Activated CD4-positive, alpha-beta T cell treated with anti-CD3 and anti-CD28 coated beads, Interleukin-2, amount 50 U/mL, for 16 hours (primary cell): ENCODE measurements at places on chromosomes 3 and 15.

- no peak for DNase-seq
Measured at GRCh38 chr15:29121907-29122306, 147.7 kb downstream of the NSMCE3 start.

- no peak for DNase-seq
Measured at GRCh38 chr3:96213393-96213792, 601.0 kb upstream of the EPHA6 start.

DNA sequence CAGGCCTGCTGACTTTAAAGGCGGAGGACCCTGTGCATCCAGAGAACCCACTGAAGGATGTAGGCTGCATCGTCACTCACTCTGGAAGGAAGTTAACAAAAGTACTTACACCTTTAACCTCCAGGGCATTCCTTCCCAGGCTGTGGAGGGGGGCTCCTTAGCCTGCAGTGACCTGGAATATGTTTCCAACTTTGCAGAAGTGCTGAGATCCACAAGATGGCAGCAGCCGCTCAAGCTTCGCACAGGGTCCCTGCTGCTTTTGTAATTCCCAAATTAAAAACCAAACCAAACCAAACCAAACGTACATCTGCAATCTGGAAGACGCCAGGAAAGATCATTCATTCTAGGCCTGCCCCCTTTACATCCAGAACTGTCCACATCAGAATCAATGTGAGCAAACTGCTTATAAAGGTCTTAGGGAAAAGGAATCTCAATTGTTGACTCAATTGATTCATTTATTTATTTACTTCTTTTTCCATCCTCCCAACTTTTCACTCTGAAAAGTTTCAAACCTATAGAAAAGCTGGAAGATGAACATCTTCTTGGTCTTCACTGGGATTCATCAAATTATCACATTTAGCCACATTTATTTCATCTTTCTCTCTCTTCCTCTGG, 70.5 kb upstream of the KLHL25 start:
- peak; percentile 9 for DNase-seq

- DNase-seq = no peak
Measured at GRCh38 chr15:75648156-75649000, 666 bp downstream of the SNX33 start.

DNA sequence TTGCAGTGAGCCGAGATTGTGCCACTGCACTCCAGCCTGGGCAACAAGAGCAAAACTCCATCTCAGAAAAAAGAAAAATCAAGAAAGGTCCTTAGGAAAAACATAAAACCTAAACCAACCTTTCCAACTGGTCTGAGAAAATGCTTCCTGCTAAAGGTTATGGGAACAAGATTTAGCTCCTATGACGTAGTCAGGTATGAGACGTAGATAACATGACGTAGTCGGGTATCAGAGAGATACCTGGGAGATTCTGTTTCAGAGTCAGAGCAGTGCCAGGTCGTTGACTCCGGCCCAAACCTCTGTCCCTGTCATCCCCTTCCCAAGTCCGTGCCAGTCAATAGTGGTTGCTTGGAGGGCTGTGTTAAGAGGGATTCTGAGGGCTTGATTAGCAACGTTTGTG, 39.9 kb downstream of the LMCD1 start:
- DNase-seq = no peak

DNA sequence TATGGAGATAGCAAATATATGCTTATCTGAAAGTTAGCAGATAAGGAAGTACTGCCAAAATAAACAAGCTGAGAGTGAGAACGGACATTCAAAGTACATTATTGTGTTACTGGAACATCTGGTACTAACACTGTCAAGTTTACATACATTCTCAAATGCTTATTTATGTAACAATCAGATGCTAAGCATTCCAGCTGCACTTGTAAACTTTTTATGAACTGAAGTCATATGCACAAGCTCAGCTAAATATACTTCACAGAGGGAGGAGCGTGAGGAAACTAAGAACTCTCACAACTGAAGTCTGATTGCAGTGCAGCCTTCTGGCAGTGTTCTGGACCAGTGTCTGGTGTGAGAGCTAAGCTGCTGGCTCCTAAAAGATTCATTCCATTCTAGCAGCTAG, 223.7 kb upstream of the NANOGP8 start:
- no peak for DNase-seq

GRCh38 chr15:73745073-73745472, 8.1 kb downstream of the INSYN1 start:
- no peak for DNase-seq

- no peak for DNase-seq
Measured at GRCh38 chr15:48578965-48579364, 66.5 kb downstream of the FBN1 start.

- no peak for DNase-seq
Measured at GRCh38 chr3:135792858-135793475, 172.6 kb upstream of the PPP2R3A start.

DNA sequence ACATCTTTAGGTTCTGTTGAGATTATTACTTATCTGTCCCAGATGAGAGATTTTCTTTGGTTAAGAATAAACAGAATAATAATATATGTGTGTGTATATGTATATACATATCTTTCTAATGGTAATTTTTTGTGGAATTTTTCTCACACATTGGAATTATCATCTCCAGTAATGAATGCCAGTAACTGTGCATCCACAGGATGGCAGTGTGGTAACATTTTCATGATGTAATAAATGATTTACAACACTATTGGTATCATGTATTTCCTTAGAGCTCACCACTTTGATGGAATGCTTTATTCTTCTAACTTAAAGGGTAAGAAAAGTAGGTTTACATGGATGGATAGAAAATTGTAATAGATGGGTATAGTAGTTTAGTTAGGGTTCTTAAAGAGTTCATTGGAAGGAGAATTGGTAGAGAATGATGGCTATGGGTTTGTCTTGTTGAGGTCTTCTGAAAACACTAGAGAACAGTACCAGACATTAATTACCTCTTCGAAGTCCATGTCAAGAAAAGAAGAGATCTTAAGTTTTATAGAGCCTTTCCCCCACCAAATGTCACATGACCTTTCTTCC, 78.1 kb downstream of the STT3B start:
- DNase-seq = no peak

DNA sequence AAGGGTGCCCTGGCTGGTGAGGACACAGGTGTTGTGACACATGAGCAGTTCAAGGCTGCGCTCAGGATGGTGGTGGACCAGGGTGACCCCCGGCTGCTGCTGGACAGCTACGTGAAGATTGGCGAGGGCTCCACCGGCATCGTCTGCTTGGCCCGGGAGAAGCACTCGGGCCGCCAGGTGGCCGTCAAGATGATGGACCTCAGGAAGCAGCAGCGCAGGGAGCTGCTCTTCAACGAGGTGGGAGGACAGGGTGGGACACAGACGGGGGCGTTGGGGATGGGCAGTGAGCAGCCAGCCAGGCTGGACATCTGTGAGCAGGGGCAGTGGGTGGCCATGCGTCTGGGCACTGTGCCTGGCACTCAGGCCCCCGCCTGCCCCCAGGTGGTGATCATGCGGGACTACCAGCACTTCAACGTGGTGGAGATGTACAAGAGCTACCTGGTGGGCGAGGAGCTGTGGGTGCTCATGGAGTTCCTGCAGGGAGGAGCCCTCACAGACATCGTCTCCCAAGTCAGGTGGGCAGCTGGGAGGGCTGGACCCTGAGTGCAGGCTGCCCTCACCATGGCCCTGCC, 10.3 kb downstream of the ANKRD63 start:
- DNase-seq = no peak

DNA sequence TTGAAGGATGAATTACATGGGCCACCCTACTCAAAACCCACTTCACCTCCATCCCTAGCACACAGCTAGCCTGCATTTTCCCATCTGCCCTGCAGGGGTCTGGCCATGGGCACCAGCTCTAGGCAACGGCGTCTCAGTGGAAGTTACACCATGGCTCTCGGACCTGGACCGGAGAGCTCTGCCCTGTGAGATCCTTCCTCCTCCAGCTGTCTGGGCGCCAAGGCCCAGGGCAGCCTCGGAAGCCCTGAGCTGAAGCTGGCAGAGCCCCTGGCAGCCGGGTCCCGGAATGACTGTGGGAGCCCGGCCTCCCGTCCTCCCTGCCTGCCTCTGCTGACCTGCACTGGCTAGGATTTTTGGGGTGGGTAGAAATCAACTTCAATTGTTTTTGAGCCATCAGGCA, 98.9 kb downstream of the CHSY1 start:
- DNase-seq = peak; percentile 26

DNA sequence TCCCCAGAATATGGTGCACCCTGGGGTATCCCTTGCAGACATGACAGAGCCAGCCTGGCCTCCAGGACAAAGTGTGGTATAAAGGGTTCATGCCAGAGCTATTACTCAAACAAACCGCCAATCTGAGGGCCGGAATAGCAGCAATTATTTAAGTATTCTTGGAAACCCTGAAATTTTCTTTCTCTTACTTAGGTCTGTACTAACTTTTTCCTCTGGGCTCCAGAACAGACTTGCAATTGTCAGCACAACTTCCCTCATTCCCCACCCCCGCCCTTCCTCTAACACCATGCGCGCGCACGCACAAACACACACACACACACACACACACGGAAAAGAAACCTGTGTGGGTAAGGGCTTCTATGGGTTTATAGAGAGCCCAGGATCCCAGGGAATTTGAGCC, 56.3 kb downstream of the ISG20 start:
- no peak for DNase-seq
